Muscle of leg (tissue), 16 donors: ENCODE measurements at places on chromosomes 11 and 22. TPM values are rescaled to one million over a fixed set of nuclear protein-coding genes. Genes with fewer than 3 reads are reported as not detected.
A peak's percentile ranks its signal among the peaks of the same experiment; 100 is the strongest.

Gene GTPBP1
- 22.5 TPM for total RNA-seq

Gene GLYAT
- total RNA-seq, result not detected

Gene C11orf16
- total RNA-seq, result not detected

Gene CEND1
- total RNA-seq, result 0.04 TPM

Gene OR4A16
- total RNA-seq, result not detected

Gene CLDN5
- total RNA-seq, result 50.8 TPM

DNA sequence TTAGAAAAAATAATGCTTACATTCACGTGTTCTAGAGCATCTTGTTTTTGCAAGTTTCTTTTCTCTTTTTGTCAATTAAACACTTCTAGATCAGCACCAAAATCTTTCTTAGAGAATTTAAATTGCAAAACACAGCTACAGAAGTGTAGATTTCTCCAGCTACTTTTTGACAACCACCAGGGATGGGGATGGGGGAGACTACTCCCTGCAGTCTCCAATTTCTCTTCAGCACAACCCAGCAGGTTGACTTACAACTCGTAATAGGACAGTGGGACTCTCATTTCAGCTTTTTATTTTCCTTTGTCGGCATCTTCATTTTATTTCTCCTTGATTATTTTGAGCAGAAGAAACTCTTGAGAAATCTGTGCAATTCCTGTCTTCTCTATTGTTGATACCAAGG is 441.2 kb downstream of the LRRC4C start:
- no peak for DNase-seq

DNA sequence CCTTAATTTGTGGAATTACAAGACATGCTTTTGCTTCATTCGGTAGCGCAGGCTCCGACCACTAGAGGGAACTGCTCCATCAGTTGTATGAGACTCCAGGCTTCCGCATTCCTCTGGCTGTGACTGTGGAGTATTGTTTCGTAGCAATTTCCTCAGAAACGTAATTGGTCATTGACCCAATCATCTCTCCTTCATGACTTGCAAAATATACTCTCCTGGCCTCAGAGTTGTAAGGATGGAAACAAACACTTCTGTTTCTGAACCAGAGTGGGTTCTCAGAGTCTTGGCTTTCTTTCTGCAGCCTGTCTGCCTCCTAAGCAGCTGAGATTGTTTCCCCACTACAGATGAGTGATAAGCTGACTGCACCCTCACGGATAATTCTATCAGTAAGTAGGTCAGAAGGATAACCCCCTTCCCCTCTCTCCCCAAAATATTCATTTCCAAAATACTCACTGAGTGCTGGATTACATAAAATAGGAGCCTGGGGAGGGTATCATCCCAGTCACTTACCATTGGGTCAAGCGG is 146.8 kb upstream of the ZC3H12C start:
- peak; percentile 94 for DNase-seq

DNA sequence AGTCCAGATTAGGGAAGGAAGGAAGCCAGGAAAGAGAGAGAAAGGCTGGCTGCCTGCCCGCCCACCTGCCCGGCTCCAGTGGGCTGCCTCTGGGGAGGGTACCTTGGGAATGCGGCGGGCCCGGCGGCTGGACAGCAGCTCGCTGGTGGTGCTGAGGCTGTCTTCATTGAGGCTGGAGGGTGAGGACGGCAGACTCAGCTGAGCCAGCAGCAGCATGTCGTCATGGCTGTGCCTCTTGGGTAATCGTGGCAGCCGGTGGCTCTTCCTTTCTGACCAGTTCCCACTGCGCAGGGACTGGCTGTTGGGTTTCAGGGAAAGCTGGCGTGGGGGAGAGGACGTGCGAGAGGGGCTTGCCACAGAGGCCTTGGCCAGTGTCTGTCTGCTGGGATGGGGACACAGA is 32.9 kb downstream of the RPL27A start:
- peak; percentile 57 for DNase-seq

GRCh38 chr11:13327421-13327820 is 49.8 kb downstream of the BMAL1 start:
- no peak for DNase-seq

DNA sequence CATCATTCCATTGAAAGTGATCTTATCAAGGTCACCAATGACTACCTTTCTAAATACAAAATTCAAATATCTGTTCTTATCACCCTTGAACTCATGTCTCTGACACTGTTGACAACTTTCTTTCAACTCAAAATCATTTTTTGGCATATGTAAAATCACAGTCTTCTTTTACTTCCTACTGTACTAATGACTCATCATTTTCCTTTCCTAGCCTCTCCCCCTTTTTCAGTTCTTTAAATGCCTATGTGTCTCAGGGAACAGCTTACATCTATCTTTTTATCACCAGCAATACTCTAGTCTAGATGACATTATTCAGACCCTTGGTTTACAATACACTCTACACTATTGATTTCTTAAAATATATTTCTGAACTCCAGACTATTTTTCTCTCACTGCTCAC is 2220.7 kb upstream of the RAG2 start:
- DNase-seq, result no peak

DNA sequence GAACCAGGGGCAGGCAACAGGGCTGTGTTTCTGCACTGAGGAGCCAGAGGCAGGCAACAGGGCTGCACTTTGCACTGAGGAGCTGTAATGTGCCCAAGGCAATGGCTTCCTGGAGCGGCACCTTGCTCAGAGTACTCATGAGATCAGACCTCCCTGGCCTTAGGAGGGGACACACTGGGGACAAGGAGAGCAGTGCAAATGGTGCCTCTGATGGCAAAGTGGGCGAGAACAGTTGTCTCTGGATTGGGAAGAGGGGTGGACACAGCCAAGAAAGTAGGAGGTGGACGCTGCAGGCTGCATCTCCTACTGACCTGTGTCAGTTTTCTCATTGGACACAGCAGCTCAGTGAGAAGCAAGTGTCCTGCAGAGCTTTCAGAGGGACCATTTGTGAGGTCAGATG is 1443.3 kb downstream of the TBC1D22A start:
- DNase-seq, result no peak

GRCh38 chr11:62013537-62014476 is 46.4 kb upstream of the FTH1 start:
- no peak for DNase-seq

DNA sequence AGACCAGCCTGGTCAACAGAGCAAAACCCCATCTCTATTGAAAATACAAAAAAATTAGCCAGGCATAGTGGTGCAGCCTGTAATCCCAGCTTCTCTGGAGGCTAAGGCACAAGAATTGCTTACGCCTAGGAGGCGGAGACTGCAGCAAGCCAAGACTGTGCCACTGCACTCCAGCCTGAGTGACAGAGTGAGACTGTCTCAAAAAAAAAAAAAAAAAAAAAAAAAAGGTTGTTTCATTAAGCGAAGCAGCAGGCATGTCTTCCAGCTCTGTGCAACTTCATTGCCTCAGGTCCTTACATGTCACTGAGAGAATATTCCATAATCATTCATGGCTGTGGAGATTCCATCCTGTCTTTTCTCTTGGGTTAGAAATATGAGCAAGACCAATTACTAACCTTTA is 16.9 kb downstream of the GAB2 start:
- DNase-seq, result no peak

DNA sequence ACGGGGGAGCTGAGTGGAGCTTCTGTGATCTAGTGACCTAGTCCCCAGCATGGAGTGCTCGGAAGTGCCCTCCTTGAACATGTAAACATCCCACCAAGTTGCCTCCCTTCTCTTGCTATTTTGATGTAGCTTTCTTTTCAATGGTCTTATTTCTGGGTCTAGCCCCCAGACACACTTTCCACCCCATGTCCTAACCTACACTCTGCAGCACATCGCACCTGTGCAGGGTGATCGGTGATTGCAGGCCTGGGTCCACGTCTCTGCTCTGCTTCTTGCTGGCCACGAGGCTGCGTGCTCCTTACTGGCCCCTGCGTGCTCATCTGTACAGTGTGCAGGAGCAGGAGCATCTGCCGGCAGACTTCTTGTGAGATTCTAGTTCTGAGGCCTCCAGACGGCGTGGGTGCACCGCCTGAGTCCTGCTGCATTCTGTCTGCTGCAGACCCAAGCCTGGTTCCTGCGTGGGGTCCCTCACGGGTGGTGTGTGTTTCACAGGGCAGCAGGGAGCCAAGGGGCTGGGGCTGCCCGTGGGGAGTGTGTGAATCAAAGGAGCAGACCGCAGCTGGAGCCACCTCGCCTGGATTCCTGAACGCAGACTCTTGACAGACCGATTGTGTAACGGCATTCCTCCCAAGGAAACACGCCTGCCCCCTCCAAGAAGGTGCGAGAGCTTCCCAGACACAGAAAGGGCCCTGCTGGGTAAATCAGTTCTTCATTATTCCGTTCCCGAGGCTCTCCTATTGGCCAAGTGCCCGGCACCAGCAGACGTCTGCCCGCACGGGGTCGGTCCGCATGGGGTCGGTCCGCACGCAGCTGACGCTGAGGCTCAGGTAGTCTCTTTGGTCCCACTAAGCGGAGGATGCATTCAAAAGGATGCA is 44.4 kb upstream of the MYEOV start:
- peak; percentile 27 for DNase-seq

DNA sequence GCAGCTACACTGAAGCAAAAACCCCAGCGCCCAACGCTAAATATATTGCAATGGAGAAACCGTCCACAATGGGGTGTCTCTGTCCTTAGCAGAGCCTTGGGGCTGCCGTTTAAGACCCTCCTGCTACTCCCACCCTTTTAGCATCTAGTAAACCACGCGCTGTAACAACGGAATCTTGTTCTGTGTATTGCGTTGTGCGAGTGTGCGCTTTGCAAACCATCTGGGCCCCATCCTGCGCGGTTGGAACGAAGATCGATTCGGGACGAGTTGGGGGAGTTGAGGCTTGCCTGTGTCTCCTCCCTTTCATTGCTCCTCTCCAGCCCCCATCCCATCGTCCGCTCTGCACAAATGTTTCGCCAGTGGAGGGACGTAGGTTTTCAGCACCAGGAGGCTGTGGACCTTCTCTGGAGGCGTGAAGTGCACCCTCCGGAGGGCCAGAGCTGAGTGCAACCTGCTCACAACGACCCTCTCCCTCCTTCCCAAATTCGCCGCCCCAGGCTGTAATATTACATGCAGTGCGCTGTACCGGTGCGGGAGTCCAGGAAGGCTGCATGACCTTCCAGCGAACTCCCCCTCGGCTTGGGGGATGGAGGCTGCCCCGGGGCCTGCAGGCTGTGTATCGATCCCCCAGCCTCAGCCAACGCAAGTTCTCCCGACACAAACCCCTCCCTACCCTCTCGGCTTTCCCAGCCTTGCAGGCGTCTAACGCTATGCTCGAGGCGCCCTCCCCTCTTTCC is 1.6 kb upstream of the KMT2A start:
- peak; percentile 70 for DNase-seq

GRCh38 chr11:14314127-14314526 is 44.9 kb downstream of the RRAS2 start:
- DNase-seq, result no peak

GRCh38 chr11:279966-280705 is 1.9 kb downstream of the NLRP6 start:
- no peak for DNase-seq

GRCh38 chr11:45341372-45341771 is 55.2 kb upstream of the SYT13 start:
- no peak for DNase-seq

GRCh38 chr11:134485316-134485715 is 73.3 kb upstream of the B3GAT1 start:
- DNase-seq, result no peak

- no peak for DNase-seq
Observed at GRCh38 chr22:37930952-37931440, 22.4 kb downstream of the C22orf23 start.

- DNase-seq, result no peak
Observed at GRCh38 chr11:69880826-69881445, 61.7 kb upstream of the FGF3 start.

GRCh38 chr11:33000181-33000580 is 15.5 kb upstream of the DEPDC7 start:
- no peak for DNase-seq

GRCh38 chr22:41338614-41339212 is 37.4 kb downstream of the ZC3H7B start:
- DNase-seq, result no peak

GRCh38 chr11:14858404-14858803 is 33.6 kb downstream of the CYP2R1 start:
- no peak for DNase-seq

GRCh38 chr11:15817001-15817400 is 539.3 kb downstream of the SOX6 start:
- DNase-seq, result no peak

DNA sequence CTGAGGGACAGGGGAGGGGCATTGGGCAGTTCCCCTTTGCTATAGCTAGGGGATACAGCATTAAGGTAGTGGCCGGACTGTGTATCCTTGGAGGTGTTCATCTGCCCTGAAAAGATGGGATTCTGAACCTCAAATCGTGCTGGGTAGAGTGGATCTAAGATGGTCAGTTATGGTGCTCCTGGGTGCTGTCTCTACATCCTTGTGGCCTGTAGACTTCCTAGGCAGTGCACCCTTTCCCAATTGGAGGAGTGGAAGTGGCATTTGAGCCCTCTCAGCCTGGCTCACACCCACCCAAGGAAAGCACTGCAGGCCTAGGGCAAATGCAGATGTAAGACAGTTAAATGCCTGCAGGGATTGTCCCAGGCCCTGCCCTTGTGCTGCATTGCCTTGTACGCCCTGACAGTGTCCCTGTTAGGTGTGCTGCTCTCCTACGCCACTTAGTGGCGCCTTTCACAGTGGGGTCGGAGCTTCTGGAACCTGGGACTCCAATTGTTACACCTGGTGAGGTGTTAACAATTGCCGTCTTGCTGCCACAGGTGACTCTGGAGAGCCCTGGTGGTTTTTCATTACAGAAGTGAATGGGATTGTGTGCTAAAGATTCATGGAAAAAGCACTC is 35.0 kb downstream of the PPFIBP2 start:
- no peak for DNase-seq

- no peak for DNase-seq
Observed at GRCh38 chr22:35554297-35554845, 13.7 kb downstream of the RASD2 start.
